Vagina (tissue), 2 donors: ENCODE measurements at places on chromosomes 13 and 19.

GRCh38 chr19:44824761-44825160, 15.9 kb downstream of the BCAM start:
- DNase-seq = no peak

- DNase-seq = no peak
Observed at GRCh38 chr13:60838581-60838980, 441.6 kb downstream of the TDRD3 start.

DNA sequence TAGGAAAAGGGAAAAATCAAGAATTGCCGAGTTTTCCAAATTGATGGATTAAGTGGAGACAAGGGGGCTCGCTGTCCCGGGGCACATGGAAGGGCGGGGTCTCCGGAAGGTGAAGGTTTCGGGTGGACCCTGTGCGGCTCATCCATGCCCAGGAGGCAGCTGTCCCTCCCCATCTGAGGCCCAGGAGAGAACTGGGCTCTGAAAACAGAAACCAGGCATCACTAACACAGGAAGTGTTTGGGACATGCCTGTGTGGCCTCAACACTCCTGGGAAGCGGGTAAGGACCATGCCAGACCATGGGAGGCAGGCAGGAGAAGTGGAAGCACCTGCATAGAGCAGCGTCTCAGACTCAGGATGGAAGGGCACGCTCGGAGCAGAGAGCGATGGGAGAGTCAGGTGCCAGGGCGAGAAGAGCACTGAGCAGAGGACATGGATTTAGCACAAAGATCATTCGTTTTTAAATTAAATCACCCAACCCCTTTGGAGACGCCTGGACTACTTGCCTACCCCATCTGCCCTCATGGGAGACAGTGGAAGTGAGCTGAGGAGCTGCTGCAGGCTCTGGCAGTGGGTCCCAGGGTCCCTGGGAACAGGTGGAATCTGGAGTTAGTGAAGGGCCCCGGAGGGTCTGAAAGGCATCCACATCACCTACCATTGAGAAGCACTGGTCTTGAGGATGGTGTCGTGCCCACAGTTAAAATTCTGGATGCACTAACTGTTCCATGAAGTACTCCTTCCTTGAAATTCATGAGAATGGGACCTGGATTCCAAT, 183.2 kb upstream of the SOX1 start:
- peak; percentile 64 for DNase-seq

GRCh38 chr19:55005684-55006488, 32.2 kb downstream of the GP6 start:
- DNase-seq = no peak

DNA sequence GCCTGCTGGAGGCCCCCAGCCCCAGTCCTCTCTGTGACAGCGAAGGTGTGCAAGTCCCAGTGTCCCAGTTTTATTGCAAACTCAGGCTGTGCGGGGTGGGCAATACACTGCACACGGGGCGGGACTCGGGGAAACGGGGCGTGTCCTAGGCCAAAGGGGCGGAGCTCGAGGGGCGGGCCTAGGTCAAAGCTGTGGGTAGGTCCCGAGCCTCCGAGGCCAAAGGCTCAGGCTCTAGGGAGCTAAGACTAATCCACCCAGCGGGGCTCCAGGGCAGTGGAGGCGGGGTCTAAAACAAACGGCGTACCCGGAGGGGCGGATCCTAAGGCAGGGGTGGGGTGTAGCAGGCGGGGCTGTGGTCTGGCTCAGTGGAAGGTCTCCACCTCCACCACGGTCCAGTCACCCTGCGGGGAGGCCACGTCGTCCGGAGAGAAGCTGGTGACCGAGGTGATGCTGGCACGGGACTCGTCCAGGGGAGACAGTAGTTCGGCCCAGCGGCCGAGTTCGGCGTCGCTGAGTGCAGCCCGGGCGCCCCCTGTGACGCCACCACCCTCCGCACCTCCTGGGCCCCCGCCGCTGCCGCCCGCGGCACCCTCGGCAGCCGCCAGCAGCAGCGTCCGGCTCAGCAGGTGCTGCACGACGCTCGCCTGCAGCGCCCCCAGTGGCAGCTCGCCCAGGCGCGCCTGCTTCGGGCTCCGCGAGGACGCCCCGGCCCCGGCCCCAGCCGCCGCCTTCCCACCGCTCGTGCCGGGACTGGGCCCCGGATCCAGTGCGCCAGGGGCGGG, 5.3 kb downstream of the PRR36 start:
- no peak for DNase-seq

DNA sequence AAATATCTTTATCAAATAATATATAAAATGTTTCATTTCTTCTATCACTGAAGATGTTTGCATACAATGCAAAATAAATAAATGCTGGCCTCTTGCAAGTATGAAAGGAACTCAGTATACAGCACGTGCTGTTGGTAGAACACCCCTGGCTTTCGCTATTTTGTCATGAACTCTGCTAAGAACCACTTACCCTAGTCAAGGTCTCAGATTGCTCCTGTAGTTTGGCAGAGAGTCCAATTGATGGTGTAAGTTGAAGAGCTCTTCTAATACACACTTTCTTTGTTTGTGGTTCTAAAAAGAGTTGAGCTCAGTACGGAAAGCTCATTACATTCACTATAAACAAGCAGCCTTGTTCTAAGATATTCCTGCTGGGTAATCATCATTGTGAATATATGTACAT, 1258.9 kb downstream of the EFNB2 start:
- no peak for DNase-seq

- DNase-seq = no peak
Observed at GRCh38 chr13:42899266-42899665, 92.8 kb downstream of the EPSTI1 start.

- DNase-seq = no peak
Observed at GRCh38 chr19:54099190-54099902, 1.3 kb downstream of the OSCAR start.

- DNase-seq = no peak
Observed at GRCh38 chr13:44876782-44877324, 112.4 kb downstream of the NUFIP1 start.

GRCh38 chr19:3142292-3142670, 6.4 kb downstream of the GNA15 start:
- no peak for DNase-seq

DNA sequence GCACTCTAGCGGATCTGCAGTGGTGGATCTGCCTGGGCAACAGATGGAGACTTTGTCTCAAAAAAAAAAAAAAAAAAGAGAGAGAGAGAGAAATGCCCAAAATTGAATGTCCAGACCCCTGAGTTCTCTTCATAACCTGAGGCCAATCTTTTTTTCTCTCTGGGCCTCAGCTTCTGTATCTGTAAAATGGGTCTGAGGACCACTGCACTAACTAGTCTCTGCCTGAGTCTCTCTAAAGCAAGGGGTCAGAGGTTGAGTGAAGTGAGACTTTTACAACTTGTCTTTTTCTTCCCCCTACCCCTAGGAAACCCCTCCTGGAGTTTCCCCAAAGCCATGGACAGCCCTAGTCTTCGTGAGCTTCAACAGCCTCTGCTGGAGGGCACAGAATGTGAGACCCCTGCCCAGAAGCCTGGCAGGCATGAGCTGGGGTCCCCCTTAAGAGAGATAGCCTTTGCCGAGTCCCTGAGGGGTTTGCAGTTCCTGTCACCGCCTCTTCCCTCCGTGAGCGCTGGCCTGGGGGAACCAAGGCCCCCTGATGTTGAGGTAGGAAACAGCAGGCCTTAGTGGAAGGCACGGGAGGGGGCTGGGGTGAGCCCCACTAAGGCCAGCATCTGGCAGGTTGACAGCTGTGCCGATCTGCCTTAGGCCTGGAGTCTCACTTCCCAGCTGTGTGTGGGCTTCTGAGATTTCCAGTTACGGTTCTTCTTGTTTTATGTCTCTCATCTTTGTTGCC, 1.8 kb downstream of the TMEM91 start:
- DNase-seq = no peak

DNA sequence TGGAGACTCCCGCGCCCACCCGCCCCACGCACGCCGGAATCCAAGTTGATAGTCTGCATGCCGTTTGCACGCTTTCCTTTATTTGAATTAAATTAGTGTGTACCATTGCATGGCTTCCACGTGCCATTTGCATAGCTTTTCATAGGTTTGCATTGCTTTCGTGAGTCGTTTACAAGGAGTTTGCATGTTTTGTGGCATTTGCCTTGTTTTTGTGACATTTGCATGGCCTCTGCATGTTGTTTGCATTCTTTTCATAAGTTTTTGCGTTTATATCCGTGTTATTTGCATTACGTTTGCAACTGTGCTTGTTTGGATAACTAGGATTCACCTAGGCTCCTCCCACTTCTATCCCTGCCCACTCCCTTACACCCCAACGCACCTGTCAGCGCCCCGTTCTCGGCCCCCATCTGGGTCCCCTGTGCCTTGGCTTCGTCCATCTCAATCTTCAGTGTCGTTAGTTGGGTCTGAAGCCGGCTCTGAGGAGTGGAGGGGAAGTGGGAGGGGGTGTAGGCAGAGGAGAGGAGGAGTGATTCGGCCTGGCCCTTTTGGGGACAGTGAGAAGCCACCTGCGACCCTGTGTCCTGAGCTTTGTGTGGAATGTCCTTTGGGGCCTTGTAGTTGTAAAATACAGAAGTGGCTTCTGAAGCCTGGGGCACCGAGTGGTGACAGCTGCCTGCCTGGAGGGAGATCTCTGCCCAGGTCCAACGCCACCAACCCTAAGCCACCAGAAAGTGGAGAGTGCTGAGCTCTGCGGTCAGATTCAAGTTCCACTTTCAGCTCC, 2.4 kb downstream of the CCDC194 start:
- no peak for DNase-seq

- DNase-seq = no peak
Observed at GRCh38 chr13:30845297-30846214, 60.5 kb upstream of the MEDAG start.

DNA sequence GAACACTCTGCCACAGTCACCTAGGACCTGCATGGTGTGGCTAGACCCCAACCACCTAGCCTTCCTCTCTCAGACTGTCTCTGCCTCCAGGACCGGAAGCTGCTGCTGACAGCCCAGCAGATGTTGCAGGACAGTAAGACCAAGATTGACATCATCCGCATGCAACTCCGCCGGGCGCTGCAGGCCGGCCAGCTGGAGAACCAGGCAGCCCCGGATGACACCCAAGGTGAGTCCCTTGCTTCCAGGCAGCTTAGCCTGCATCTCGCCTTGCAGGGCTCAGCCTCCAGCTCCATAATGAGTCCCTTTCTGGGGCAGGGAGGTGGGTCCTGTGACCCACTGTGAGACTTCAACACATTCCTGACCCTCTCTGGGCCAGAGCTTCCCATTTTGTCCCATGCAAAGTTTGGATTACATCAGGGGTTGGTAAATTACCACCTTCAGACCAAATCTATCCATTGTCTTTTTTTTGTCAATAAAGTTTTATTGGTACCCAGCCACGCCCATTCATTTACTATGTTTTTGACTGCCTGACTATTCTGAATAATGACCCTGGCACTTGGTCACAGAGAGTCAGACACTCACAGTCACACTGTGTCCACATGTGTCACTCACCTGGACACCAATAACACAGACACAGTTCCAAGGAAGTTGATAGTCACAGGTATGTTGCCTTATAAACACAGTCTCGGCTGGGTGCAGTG, 13.4 kb downstream of the PKN1 start:
- no peak for DNase-seq

GRCh38 chr19:12543855-12544254, 7.4 kb downstream of the ZNF564 start:
- DNase-seq = no peak

DNA sequence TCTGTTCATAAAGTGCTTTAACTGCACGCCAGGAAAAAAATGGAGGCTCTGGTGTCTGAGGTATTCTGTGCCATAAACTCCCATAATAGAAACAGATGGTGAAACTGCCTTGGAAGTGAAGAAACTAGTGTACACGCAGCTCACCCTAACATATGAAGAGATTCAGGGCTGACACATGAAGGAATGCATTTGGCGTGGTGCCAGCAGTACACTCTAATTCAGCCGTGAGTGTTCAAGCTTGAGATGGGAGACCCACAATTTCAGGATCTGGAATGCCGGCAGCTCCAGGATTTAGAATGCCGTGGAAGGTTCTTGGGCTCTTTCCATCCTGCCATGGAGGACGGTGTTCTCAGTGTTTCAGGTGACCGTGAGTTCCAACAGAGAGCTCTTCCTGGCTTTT, 478.4 kb downstream of the TSHZ3 start:
- DNase-seq = no peak

DNA sequence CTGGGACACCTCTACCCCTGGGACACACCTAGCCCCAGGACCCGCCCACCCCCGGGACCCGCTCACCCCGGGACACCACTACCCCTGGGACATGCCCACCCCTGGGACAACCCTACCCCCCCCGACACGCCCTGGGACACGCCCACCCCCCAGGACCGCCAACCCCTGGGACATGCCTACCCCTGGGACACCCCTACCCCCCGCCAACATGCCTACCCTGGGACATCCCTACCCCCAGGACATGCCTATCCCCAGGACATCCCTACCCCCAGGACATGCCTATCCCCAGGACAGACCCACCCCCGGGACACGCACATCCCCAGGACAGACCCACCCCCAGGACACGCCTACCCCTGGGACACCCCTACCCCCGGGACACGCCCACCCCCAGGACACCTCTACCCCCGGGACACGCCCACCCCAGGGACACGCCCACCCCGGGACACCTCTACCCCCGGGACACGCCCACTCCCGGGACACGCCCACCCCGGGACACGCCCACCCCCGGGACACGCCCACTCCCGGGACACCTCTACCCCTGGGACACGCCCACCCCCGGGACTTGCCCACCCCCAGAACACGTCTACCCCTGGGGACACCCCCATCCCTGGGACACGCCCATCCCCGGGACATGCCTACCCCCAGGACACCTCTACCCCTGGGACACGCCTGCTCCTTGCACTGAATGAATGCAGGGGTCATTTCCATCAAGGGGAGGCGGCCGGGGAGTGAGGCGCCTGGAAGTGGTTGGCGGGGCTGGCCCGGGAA, 32.3 kb downstream of the ADPRHL1 start:
- DNase-seq = no peak

- DNase-seq = no peak
Observed at GRCh38 chr13:100671389-100672182, 3.0 kb downstream of the TMTC4 start.

DNA sequence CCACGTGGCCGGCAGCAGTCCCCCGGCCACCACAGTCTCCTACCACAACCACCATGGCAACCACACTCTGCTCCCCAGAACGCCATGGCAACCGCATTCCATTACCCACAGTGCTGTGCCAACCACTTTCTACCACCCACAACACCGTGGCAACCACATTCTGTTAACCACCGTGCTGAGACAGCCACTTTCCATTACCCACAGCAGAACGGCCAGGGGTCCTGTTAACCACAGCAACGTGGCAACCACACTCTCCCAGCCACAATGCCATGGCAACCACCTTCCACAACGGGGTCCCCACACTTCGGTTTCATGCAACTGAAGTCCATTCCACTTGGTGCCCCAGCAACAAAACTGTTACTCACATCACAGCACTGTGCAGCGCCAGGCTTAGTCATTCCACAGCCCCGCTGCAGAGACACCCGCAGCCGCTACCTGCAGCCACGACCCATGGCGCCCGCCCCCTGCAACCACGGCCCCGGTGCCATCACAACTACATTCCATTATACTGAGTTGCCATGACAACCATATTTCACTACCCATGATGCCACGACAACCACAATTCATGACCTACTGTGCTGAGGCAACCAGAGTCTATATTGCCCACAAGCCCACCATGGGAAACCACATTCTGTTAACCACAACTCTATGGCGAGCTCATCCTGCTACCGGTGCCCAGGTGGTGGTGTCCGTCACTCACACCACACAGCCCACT, 10.0 kb downstream of the DPF1 start:
- no peak for DNase-seq
